ENCODE measurements at places on chromosomes 7 and 10.

DNA sequence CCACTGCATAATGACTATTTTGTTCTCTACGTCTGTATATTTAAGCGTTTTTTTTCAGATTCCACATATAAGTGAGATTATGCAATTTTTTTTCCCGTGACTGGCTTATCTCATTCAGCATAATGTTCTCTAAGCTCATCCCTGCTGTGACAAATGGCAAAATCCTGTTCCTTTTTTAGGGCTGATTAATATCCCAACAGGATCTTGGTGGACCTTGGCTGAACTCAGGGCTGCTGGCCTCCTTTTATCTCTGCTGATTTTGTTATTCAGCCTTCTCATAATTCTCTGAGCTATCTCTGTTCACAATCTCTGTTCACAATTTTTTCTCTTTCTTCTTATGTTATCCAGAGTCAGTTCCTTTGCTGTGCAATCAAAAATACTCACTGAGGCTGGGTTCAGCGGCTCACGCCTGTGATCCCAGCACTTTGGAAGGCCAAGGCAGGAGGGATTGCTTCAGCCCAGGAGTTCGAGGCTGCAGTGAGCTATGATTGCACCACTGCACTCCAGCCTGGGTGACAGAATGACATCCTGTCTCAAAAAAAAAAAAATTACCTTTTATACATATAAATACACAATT, 1035.9 kb upstream of the AUTS2 start:
- no peak for DNase-seq

GRCh38 chr10:118256825-118257570, 85.1 kb downstream of the FAM204A start:
- no peak for DNase-seq

DNA sequence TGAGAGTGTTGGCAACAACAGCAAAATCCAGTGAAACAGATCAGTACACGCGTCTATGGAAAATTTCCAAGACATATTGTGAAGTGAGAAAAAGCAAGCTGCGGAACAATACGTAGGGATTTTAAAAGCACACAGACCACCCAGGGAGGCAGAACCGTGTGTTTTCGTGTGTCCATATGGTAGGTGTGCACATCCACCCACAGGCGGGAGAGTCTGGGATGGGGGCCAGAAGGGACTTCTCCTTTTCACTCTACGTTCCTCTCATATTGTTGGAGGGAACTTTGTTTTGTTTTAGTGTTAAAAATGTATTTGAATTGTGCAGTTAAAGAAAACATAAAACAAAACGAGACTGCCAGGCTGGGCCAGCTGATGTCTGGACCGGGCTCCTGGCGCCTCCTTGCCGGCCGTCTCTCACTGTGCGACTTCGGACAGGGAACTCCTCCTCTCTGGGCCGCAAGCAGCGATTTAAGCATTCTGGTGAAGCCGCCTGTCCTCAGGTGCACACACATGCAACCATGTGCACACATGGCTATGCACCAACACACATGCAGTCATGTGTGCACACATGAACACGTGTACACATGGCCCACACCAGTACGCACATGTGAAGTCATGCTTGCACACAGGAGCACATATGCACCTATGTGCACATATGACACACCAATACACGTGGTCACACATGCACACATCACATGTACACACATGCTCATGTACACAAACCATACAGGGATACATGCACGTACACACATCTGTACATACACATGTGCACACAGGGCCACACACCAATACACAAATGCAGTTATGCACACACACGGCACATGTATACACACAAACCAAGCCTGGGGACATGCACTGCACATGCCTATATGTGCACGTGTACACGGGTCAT, 141.1 kb downstream of the ELFN1 start:
- DNase-seq = no peak

DNA sequence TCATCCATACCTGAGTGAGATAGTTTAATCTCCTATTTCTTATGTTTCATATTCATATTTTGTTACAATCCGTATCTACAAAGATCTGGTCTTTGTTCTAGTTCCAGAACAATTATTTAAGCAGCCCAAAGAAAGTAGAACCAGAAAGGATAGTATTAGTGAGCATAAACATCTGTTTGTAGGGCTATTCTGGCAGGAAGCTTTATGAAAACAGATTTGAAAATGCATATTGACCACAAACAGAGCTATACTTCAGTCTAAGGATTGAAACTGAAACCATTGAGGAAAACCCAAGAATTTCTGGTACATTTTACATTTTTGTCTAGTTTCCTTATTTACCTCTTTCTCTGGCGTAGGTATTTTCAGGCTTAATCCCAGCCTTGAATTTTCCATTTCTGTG, 28.1 kb downstream of the LRGUK start:
- DNase-seq = no peak

DNA sequence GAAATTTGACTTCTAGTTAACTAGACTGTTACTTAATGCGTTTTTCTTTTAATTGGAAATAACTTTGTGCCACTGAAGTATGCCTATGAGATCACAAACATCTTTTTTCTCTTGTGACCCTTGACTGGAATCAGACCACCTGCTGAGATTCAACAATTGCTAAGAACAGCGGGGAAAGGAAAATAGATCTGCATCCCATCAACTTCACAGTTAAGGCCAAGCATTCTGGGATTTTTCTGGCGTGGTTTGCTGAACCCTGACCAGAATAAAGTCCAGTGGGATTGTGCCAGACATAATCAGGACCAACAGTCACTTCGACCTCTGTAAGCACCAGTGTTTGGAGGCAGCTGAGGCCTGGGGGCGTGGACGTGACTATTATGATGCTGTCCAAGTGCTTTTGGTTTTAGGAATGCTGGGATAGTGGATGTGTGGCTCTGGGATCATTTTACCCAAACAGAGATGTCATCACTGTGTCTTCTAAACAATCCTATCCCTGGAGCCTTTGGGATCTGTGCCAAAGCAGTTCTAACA, 373.3 kb upstream of the PRKCQ start:
- DNase-seq = no peak
